IPS DF 6.9 (cell line): ENCODE measurements at places on chromosomes 4 and X.

- H3K4me1 ChIP-seq: no peaks in the 10 kb centered on the region
- no peak for DNase-seq
- H3K36me3 ChIP-seq: no peaks in the 10 kb centered on the region
- H3K27ac ChIP-seq: no peak overlapping the region
- H3K27me3 ChIP-seq: no peaks in the 10 kb centered on the region
- no peak overlapping the region for H3K4me3 ChIP-seq
Observed at GRCh38 chrX:149433051-149433450, 72.1 kb downstream of the IDS start.

GRCh38 chr4:146271466-146271865, 57.1 kb downstream of the REELD1 start:
- no peaks in the 10 kb centered on the region; the same call in 1 of the 2 replicates for H3K27me3 ChIP-seq
- DNase-seq: no peak
- no peaks in the 10 kb centered on the region for H3K36me3 ChIP-seq
- 0 out of 2 replicates have a peak, but pooled peaks cover 1% of the 10 kb centered on the region for H3K4me1 ChIP-seq
- H3K4me3 ChIP-seq: no peak overlapping the region

DNA sequence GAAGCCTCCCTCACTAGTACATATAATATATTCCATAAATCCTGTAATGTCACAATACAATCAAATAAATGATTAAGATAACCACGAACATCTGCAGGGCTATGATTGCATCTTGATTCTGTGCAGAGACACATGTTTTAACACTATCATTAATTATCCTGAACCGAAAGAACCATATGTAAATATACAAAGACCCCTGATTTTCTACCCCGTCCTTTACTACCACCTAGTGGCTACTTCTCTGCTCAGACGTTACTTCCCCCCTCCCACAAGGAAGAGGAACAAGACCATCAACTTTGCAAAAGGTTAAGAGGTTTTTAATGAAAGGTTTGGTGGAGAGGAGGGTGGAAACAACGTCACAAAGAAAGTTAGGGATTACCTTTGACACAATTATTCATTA, 134.0 kb downstream of the COL4A6 start:
- no peaks in the 10 kb centered on the region for H3K27me3 ChIP-seq
- no peak overlapping the region for H3K27ac ChIP-seq
- no peak for DNase-seq
- H3K4me1 ChIP-seq: no peaks in the 10 kb centered on the region

- H3K27ac ChIP-seq: no peak overlapping the region
- H3K4me3 ChIP-seq: no peak overlapping the region
- H3K36me3 ChIP-seq: no peaks in the 10 kb centered on the region
- no peaks in the 10 kb centered on the region for H3K27me3 ChIP-seq
- no peak for DNase-seq
Observed at GRCh38 chr4:118206627-118207026, 146.2 kb downstream of the PRSS12 start.

GRCh38 chrX:11336201-11336600, 43.0 kb downstream of the AMELX start:
- no peaks in the 10 kb centered on the region for H3K36me3 ChIP-seq
- no peak overlapping the region for H3K4me3 ChIP-seq
- DNase-seq: no peak
- H3K27ac ChIP-seq: no peak overlapping the region

DNA sequence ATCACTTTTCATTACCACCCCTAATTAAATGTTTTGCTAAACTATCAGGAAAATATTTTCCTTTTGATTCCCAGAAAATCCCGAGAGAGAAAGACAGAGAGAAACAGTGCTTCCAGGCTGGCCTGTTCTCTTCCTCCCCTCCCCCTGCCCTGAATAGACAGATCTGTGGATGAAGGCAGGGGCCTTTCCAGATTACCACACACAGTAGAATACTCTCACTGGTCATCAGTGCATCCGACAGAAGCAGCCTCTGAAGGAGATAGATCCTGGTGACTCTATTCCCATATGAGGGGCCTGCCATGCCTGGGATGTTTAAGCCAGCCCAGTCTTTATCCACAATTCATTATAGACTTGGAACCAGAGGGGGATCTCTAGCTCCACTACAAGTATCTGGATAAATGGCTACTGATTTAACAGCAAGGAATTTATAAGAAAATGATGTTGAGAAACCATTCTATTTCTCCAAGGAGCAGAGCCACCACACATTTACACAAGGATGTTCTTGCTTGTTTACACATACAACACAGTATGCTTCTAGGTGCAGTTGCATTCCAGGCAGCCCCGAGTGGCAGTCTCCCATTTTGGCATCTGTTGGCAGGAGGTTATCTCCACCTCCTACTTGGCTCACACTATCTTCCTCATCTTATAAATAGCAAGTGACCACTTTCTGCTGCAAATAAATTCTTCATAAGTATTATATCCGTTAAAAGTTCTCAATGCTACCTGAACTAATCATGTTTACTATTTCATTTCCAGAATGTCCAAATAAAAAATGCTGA, 115.8 kb downstream of the HS6ST2 start:
- H3K4me3 ChIP-seq: no peak overlapping the region
- no peaks in the 10 kb centered on the region for H3K4me1 ChIP-seq
- no peak for DNase-seq

GRCh38 chr4:87624698-87625097, 16.4 kb downstream of the DSPP start:
- no peak overlapping the region for H3K4me3 ChIP-seq
- no peak overlapping the region for H3K27ac ChIP-seq
- no peaks in the 10 kb centered on the region for H3K36me3 ChIP-seq
- H3K4me1 ChIP-seq: no peaks in the 10 kb centered on the region
- DNase-seq: no peak

- H3K36me3 ChIP-seq: no peaks in the 10 kb centered on the region
- no peak for DNase-seq
- H3K27ac ChIP-seq: no peak overlapping the region
- no peaks in the 10 kb centered on the region for H3K27me3 ChIP-seq
- no peaks in the 10 kb centered on the region for H3K4me1 ChIP-seq
- H3K4me3 ChIP-seq: no peak overlapping the region
Observed at GRCh38 chrX:15292861-15293260, 22.6 kb downstream of the ASB11 start.

- no peaks in the 10 kb centered on the region for H3K27me3 ChIP-seq
- H3K4me3 ChIP-seq: no peak overlapping the region
- no peaks in the 10 kb centered on the region for H3K36me3 ChIP-seq
- no peak for DNase-seq
- no peak overlapping the region for H3K27ac ChIP-seq
Observed at GRCh38 chrX:104018126-104018525, 4.6 kb upstream of the H2BW1 start.

- H3K4me3 ChIP-seq: no peak overlapping the region
- no peaks in the 10 kb centered on the region for H3K4me1 ChIP-seq
- no peaks in the 10 kb centered on the region for H3K27me3 ChIP-seq
- H3K27ac ChIP-seq: no peak overlapping the region
Observed at GRCh38 chrX:108833993-108834392, 97.6 kb upstream of the IRS4 start.

- no peaks in the 10 kb centered on the region for H3K36me3 ChIP-seq
- no peaks in the 10 kb centered on the region for H3K27me3 ChIP-seq
- DNase-seq: no peak
- no peak overlapping the region for H3K27ac ChIP-seq
- no peak overlapping the region for H3K4me3 ChIP-seq
Observed at GRCh38 chrX:108268434-108269080, 169.7 kb downstream of the COL4A6 start.

DNA sequence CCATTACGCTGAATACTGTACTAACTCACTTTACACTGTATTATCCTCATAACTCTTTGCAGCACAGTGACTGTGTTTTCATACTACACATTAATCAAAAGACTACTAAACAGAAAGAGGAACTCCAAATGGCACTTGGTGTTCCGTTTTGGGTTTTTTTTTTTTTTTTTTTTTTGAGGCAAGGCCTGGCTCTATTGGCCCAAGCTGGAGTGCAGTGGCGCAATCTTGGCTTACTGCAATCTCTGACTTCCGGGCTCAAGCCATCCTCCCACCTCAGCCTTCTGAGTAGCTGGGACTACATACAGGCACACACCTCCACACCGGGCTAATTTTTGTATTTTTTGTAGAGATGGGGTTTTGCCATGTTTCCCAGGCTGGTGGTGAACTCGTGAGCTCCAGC, 10.7 kb downstream of the KLHL8 start:
- DNase-seq: no peak
- H3K27ac ChIP-seq: no peak overlapping the region
- no peaks in the 10 kb centered on the region for H3K4me1 ChIP-seq
- H3K36me3 ChIP-seq: no peaks in the 10 kb centered on the region
- H3K4me3 ChIP-seq: no peak overlapping the region

- H3K4me1 ChIP-seq: no peaks in the 10 kb centered on the region
- DNase-seq: no peak
- H3K4me3 ChIP-seq: no peak overlapping the region
- no peaks in the 10 kb centered on the region for H3K36me3 ChIP-seq
- no peaks in the 10 kb centered on the region for H3K27me3 ChIP-seq
- no peak overlapping the region for H3K27ac ChIP-seq
Observed at GRCh38 chr4:177163532-177163931, 146.1 kb upstream of the NEIL3 start.

DNA sequence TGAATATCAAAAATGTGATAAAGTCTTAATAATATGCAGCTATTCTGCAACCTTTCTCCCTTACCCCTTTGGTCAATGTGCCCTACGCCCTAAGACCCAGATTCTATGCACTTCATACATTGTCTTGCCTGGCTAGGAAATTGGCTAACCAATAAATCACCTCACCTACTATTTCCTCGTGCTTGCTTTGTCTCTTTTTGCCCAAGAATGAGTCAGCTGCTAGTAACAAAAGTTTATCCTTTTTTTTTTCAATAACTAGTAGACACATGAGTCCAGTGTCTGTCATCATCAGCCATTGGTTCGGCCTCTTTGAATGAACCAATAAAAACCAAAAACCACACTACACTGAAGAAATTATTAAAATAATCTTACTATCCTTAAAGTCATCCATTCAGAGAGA, 387.1 kb downstream of the PPP3CA start:
- no peak overlapping the region for H3K4me3 ChIP-seq
- no peaks in the 10 kb centered on the region for H3K36me3 ChIP-seq
- H3K27ac ChIP-seq: no peak overlapping the region
- no peaks in the 10 kb centered on the region for H3K27me3 ChIP-seq
- H3K4me1 ChIP-seq: no peaks in the 10 kb centered on the region

GRCh38 chrX:123487236-123487635, 245.6 kb downstream of the THOC2 start:
- DNase-seq: no peak
- H3K4me3 ChIP-seq: no peak overlapping the region
- H3K4me1 ChIP-seq: no peaks in the 10 kb centered on the region
- no peak overlapping the region for H3K27ac ChIP-seq

DNA sequence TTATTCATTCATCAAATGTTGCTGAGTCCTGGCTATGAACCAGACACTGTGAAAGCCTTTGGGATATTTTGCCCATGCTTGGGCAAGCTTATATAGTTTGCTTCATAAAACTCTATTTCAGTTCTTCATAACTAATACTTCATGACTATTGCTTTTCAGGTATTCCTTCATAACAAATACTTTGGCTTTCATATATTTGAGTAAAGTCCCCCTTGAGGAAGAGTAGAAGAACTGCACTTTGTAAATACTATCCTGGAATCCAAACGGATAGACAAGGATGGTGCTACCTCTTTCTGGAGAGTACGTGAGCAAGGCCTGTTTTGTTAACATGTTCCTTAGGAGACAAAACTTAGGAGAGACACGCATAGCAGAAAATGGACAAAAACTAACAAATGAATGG, 1.7 kb upstream of the AFP start:
- no peaks in the 10 kb centered on the region for H3K4me1 ChIP-seq
- H3K4me3 ChIP-seq: no peak overlapping the region
- H3K36me3 ChIP-seq: no peaks in the 10 kb centered on the region
- H3K27me3 ChIP-seq: no peaks in the 10 kb centered on the region
- no peak overlapping the region for H3K27ac ChIP-seq
- no peak for DNase-seq

GRCh38 chr4:122963216-122963615, 40.8 kb upstream of the NUDT6 start:
- no peak overlapping the region for H3K4me3 ChIP-seq
- no peaks in the 10 kb centered on the region for H3K36me3 ChIP-seq
- H3K4me1 ChIP-seq: no peaks in the 10 kb centered on the region

GRCh38 chr4:172708184-172708583, 460.4 kb upstream of the GALNT7 start:
- no peaks in the 10 kb centered on the region for H3K36me3 ChIP-seq
- no peak for DNase-seq
- H3K27ac ChIP-seq: no peak overlapping the region
- no peaks in the 10 kb centered on the region for H3K4me1 ChIP-seq

- DNase-seq: no peak
- H3K4me1 ChIP-seq: no peaks in the 10 kb centered on the region
- no peaks in the 10 kb centered on the region for H3K27me3 ChIP-seq
- no peak overlapping the region for H3K4me3 ChIP-seq
Observed at GRCh38 chr4:149426461-149426860, 389.2 kb downstream of the IQCM start.
